ENCODE measurements at places on chromosomes 4 and X.

GRCh38 chr4:134754301-134755019, 552.9 kb upstream of the PABPC4L start:
- DNase-seq: no peak

GRCh38 chr4:165600959-165601683, 222.3 kb downstream of the CPE start:
- no peak for DNase-seq

- DNase-seq: no peak
Observed at GRCh38 chr4:165325732-165326512, 1.5 kb upstream of the MSMO1 start.

- DNase-seq: no peak
Observed at GRCh38 chr4:138935135-138935807, 80.3 kb upstream of the NOCT start.

GRCh38 chr4:76831711-76832373, 66.1 kb downstream of the SOWAHB start:
- no peak for DNase-seq

Measured in amygdala (tissue), 56 donors.